Endodermal cell (in vitro differentiated cells): ENCODE measurements at places on chromosomes 11 and 22.
A peak's percentile ranks its signal among the peaks of the same experiment; 100 is the strongest.

DNA sequence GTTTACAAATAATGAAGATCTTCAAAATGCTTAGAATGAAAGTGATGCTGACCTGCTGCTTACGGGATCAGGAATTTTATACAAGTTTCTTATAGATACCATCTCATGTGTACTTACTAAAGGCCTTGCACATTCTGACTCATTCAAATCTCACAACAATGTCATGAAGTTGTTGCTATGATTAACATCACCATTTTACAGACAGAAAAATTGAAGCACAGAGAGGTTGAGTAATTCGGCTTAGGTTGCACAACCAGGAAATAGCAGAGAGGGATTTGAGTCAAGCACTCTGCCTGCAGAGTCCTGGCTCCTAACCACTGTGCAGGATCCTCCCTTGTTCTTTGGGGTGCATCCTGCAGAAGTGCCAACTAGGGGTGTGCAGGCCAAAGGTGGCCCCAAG, 471.9 kb downstream of the MIAT start:
- H3K4me1 ChIP-seq, result no peaks in the 10 kb centered on the region
- no peak for DNase-seq
- peaks cover 21% of the 10 kb centered on the region for H3K27me3 ChIP-seq
- no peaks in the 10 kb centered on the region for H3K36me3 ChIP-seq

DNA sequence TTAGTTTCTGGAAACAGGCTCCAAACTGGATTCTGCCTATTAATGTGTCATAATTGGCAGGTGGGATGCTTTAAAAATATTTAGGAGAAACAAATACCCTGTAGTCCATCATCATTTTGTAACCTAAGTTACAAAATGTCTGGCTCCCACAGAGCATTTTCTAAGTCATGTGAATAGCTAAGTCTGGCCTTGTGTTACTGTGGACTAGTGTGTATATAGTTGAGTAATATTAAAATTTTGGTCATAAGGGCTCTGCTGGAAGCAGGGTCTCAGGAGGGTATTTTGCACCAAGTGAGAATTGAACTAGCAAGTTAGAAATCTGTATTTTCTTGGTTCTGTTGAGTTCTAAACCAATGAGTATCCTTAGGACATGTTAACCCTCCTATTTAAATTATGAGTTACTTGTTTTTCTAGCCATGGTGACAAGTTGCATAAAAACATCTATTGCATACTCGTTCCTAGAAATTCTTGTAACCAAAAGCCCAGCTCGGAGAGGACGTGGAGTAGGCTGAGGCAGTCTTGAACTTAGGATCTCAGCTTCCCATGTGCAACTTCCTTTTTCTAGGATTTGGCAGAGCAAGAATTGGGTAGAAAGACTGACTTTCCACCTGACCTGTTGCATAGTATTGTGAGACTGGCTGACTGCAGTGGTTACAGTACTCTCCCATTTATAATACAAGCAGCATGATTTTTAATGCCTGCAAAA, 5.4 kb downstream of the PTPMT1 start:
- H3K36me3 ChIP-seq, result peaks cover 70% of the 10 kb centered on the region
- no peak overlapping the region for H3K4me3 ChIP-seq
- no peak for DNase-seq
- H3K27me3 ChIP-seq, result no peaks in the 10 kb centered on the region

DNA sequence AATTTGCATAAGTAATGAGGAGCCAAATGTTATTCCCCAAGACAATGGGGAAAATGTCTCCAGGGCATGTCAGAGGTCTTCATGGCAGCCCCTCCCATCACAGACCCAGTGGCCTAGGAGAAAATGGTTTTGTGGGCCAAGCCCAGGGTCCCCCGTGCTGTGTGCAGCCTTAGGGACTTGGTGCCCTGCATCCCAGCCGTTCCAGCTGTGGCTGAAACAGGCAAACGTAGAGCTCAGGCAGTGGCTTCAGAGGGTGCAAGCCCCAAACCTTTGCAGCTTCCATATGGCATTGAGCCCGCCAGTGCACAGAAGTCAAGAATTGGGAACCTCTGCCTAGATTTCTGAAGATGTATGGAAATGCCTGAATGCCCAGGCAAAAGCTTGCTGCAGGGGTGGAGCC, 79.9 kb downstream of the FAM181B start:
- no peak overlapping the region for H3K4me3 ChIP-seq
- peak; percentile 45 for DNase-seq
- H3K36me3 ChIP-seq, result no peaks in the 10 kb centered on the region
- no peaks in the 10 kb centered on the region for H3K4me1 ChIP-seq

DNA sequence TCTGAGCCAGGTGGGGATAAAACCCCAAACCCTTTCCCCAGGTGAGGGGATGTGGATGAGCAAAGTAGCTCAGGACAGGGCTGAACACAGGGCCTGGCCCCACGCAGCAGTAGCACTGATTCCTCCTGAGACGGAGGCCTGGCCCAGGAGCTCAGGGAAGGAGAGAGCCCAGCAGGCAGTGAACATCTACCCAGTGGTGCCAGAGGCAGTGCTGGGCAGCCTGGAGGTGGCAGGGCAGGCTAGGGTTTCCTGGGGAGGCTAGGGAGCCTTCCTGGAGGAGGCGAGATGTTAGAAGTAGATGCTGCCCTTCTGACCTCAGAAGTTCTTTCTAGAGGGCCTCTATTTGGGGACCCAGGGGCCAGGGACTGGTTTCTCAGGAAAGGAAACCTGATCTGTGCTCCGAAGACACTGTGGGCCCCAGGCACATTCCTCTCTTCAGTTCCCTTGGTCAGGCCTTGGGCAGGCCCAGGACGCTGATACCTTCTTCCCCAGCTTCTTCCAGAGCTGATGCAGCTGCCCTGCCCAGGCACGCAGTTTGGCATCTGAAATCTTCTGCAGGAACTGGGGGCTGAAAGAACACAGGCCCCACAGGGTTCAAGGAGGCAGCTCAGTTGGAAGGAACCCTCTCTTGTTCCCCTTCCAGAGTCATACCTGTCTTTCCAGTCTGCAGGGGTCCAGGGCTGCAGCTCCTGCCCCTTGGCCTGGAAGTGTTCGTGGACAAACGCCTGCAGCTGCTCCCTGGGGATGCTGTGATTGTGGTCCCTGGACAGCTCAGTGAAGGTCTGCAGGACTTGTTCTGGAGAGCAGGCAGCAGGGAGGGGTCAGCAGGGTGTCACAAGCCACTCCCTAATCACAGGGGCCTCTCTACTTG, 16.8 kb downstream of the TREH start:
- no peaks in the 10 kb centered on the region for H3K36me3 ChIP-seq
- H3K27me3 ChIP-seq, result no peaks in the 10 kb centered on the region
- H3K4me1 ChIP-seq, result no peaks in the 10 kb centered on the region
- DNase-seq, result peak; percentile 52
- no peak overlapping the region for H3K27ac ChIP-seq
- no peak overlapping the region for H3K4me3 ChIP-seq

- no peak overlapping the region for H3K27ac ChIP-seq
- no peaks in the 10 kb centered on the region for H3K27me3 ChIP-seq
- H3K36me3 ChIP-seq, result peaks cover 35% of the 10 kb centered on the region
- H3K4me3 ChIP-seq, result peak overlapping the region; percentile 92
- H3K4me1 ChIP-seq, result no peaks in the 10 kb centered on the region
These were observed 657 bp downstream of the IGHMBP2 start for GRCh38 chr11:68904248-68904847.

GRCh38 chr11:74849525-74850391, 99.1 kb downstream of the XRRA1 start:
- H3K4me3 ChIP-seq, result no peak overlapping the region
- H3K27ac ChIP-seq, result peak overlapping the region; percentile 33
- peak; percentile 89 for DNase-seq
- peaks cover 59% of the 10 kb centered on the region for H3K36me3 ChIP-seq
- H3K27me3 ChIP-seq, result no peaks in the 10 kb centered on the region

DNA sequence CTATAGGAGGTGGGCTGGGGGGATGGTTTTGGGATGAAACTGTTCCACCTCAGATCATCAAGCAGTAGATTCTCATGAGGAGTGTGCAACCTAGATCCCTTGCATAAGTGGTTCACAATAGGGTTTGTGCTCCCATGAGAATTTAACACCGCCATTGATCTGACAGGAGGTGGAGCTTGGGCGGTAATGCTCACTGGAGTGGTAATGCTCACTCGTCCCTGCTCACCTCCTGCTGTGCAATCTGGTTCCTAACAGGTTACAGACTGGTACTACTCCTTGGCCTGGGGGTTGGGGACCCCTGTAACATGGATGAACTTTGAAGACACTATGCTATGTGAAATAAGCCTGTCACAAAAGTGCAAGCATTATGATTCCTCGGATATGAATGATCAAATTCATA, 87.0 kb upstream of the CLNS1A start:
- H3K4me3 ChIP-seq, result no peak overlapping the region
- peaks cover 46% of the 10 kb centered on the region for H3K36me3 ChIP-seq
- no peaks in the 10 kb centered on the region for H3K27me3 ChIP-seq
- H3K27ac ChIP-seq, result no peak overlapping the region

GRCh38 chr11:66570079-66570849, 1.9 kb upstream of the CTSF start:
- peak; percentile 73 for DNase-seq
- H3K27ac ChIP-seq, result peak overlapping the region; percentile 34
- peak overlapping the region; percentile 48 for H3K4me3 ChIP-seq
- H3K4me1 ChIP-seq, result peaks cover 6% of the 10 kb centered on the region
- H3K36me3 ChIP-seq, result no peaks in the 10 kb centered on the region
- H3K27me3 ChIP-seq, result no peaks in the 10 kb centered on the region

GRCh38 chr11:47566149-47566698, 825 bp downstream of the PTPMT1 start:
- H3K27ac ChIP-seq, result no peak overlapping the region
- H3K4me3 ChIP-seq, result peak overlapping the region; percentile 92
- peaks cover 30% of the 10 kb centered on the region for H3K36me3 ChIP-seq
- H3K4me1 ChIP-seq, result no peaks in the 10 kb centered on the region
- DNase-seq, result no peak

- no peaks in the 10 kb centered on the region for H3K36me3 ChIP-seq
- DNase-seq, result no peak
- no peak overlapping the region for H3K27ac ChIP-seq
- no peaks in the 10 kb centered on the region for H3K27me3 ChIP-seq
- H3K4me1 ChIP-seq, result no peaks in the 10 kb centered on the region
These were observed 10.9 kb downstream of the TMPRSS5 start for GRCh38 chr11:113695207-113695606.

GRCh38 chr11:69539416-69540117, 58.1 kb downstream of the LINC01488 start:
- H3K4me1 ChIP-seq, result no peaks in the 10 kb centered on the region
- H3K36me3 ChIP-seq, result no peaks in the 10 kb centered on the region
- H3K4me3 ChIP-seq, result no peak overlapping the region
- no peak overlapping the region for H3K27ac ChIP-seq

GRCh38 chr11:33651555-33651954, 49.1 kb downstream of the C11orf91 start:
- H3K36me3 ChIP-seq, result no peaks in the 10 kb centered on the region
- DNase-seq, result no peak
- H3K4me3 ChIP-seq, result no peak overlapping the region
- H3K27ac ChIP-seq, result no peak overlapping the region

- no peak overlapping the region for H3K4me3 ChIP-seq
- DNase-seq, result peak; percentile 89
- H3K27ac ChIP-seq, result no peak overlapping the region
- H3K4me1 ChIP-seq, result peaks cover 3% of the 10 kb centered on the region
These were observed 67.2 kb upstream of the BMAL1 start for GRCh38 chr11:13210424-13210823.

GRCh38 chr11:22044126-22044525, 148.8 kb upstream of the ANO5 start:
- no peaks in the 10 kb centered on the region for H3K4me1 ChIP-seq
- no peaks in the 10 kb centered on the region for H3K27me3 ChIP-seq
- no peak overlapping the region for H3K4me3 ChIP-seq
- no peaks in the 10 kb centered on the region for H3K36me3 ChIP-seq

- H3K27ac ChIP-seq, result no peak overlapping the region
- H3K4me3 ChIP-seq, result no peak overlapping the region
- no peaks in the 10 kb centered on the region for H3K36me3 ChIP-seq
- H3K4me1 ChIP-seq, result no peaks in the 10 kb centered on the region
- no peaks in the 10 kb centered on the region for H3K27me3 ChIP-seq
These were observed 20.8 kb upstream of the PPARA start for GRCh38 chr22:46129390-46130041.

GRCh38 chr11:125609545-125609944, 15.4 kb upstream of the CHEK1 start:
- H3K4me3 ChIP-seq, result no peak overlapping the region
- no peak overlapping the region for H3K27ac ChIP-seq
- DNase-seq, result no peak
- H3K4me1 ChIP-seq, result no peaks in the 10 kb centered on the region
- H3K27me3 ChIP-seq, result no peaks in the 10 kb centered on the region

GRCh38 chr22:37680191-37680851, 4.9 kb downstream of the LGALS1 start:
- no peak overlapping the region for H3K4me3 ChIP-seq
- no peak for DNase-seq
- H3K27me3 ChIP-seq, result no peaks in the 10 kb centered on the region
- H3K27ac ChIP-seq, result no peak overlapping the region
- peaks cover 4% of the 10 kb centered on the region for H3K4me1 ChIP-seq
- no peaks in the 10 kb centered on the region for H3K36me3 ChIP-seq

DNA sequence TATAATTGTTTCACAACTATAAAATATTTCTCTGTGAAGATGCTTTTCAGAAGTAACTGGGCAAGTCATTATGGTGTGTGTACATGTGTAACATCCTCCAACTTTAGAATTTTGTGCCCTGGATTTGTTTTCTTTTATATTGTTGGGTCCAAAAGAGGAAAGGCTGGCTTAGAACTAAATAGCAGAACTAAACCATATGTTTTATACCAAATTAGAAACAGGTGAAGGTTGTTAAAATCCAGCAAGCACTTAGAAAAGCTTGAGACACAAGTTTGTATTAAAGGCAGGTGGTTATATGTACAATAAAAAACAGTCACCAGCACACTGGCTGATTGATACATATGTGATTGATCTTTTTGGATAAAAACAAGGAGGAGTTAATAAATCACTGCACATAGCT, 158.5 kb downstream of the WNT11 start:
- peaks cover 4% of the 10 kb centered on the region for H3K36me3 ChIP-seq
- no peak overlapping the region for H3K27ac ChIP-seq
- DNase-seq, result no peak
- no peaks in the 10 kb centered on the region for H3K4me1 ChIP-seq

DNA sequence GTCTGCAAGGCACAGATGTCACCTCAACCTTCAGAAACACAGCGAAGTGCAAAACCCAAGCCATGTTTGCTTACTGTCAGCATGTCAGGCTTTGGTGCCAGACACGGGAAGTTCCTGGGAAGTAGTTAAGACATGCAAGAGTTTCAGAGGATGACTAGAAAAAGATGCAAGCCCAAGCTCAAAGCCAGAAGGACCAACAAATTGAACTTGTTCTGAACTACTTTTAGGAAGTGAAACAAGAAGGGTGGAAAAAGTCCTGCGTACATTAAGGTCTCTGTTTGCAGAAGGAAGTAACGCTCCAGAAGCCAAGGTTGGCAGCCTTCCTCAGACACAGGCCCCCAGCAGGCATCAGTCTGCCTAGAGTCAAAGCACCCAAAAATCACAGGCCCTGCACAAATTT, 2.6 kb downstream of the AP1B1 start:
- peaks cover 15% of the 10 kb centered on the region for H3K4me1 ChIP-seq
- no peak for DNase-seq
- H3K27me3 ChIP-seq, result no peaks in the 10 kb centered on the region
- peaks cover 23% of the 10 kb centered on the region for H3K36me3 ChIP-seq
- H3K27ac ChIP-seq, result no peak overlapping the region

- no peak for DNase-seq
- no peaks in the 10 kb centered on the region for H3K27me3 ChIP-seq
- no peak overlapping the region for H3K27ac ChIP-seq
- H3K4me1 ChIP-seq, result no peaks in the 10 kb centered on the region
- H3K36me3 ChIP-seq, result no peaks in the 10 kb centered on the region
These were observed 89.7 kb upstream of the SHANK2 start for GRCh38 chr11:71342116-71342515.
